NCI-H146 (cell line): ENCODE measurements at places on chromosomes 1 and 21.
A peak's percentile ranks its signal among the peaks of the same experiment; 100 is the strongest.

DNA sequence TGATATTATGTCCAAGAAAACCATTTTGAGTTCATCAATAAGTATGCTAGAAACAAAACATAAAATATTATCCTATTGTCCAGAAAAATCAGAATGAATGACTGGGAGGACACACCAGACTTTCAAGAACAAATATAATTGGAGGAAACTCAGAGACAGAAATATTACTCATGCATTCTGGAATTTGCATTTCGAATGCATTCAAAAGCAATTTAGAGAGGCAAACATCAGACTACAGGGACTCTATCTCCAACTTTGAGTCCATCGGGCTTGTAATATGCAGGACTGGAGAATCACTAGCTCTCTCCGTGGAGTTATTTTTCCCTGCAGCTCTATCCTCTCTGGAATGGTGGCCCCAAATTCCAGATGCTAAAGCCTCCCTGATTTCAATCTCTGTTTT lies 161.8 kb downstream of the CDC42BPA start:
- no peak for DNase-seq

GRCh38 chr1:223350361-223350908 lies 13.5 kb downstream of the SUSD4 start:
- no peak for DNase-seq

GRCh38 chr1:227437495-227438008 lies 119.3 kb upstream of the CDC42BPA start:
- DNase-seq: peak; percentile 47

- DNase-seq: no peak
These were observed 184.2 kb downstream of the SLC44A5 start for GRCh38 chr1:75426688-75427087.

DNA sequence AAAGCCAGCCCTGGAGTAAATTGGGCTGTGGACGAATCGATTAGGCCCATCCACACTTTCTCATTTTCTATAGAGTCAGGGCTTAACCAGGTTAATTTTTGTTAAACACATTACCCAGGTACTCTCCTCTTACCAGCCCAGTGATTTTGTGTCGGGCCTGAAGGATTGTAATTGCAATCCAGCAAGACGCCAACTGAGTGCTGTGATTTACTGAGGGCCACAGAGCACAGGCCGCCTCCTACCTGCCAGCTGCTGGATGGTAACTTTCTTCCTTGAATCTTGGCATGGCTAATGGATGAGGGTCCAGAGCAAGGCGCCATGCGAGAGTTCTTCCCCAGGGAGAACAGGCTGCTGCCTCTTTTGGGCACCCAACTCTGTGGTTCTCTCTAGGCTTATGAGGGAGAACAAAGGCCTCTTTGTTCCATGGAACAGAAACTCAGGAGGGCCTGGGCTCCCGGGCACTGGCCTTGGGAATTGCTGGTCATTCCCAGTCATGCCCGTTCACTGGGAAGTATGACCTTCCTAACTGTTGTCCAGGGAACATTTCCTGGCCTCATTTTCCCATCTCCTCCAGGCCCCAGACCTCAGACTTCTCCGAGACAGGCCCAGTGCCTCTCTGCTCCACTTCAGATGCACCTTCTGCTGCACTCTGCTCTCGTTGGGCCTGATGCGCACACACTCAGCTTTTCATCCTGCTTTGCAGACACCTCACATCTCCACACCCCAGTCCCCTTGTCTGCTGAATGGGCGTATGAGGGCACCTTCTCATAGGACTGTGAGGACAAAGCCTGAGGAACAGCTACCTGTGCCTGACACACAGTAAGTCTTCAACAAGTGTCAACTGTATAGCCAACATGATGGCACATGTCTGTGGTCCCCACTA lies 57.3 kb downstream of the SYF2 start:
- DNase-seq: no peak

GRCh38 chr1:231590453-231591198 lies 36.0 kb upstream of the DISC1 start:
- DNase-seq: no peak
